ENCODE measurements at places on chromosomes 6 and 20. TPM values are rescaled to one million over a fixed set of nuclear protein-coding genes. Genes with fewer than 3 reads are reported as not detected.

CYP39A1 gene
- total RNA-seq: 8.6 TPM

- DNase-seq: peak; percentile 27
Observed at GRCh38 chr6:135667691-135668455, 170.3 kb upstream of the AHI1 start.

- DNase-seq: no peak
Observed at GRCh38 chr6:25899123-25899522, 25.1 kb upstream of the SLC17A3 start.

DLK2 gene
- total RNA-seq: 3.5 TPM

TRIM26 gene
- total RNA-seq: 28.9 TPM

RAB32 gene
- total RNA-seq: 29.1 TPM

DNA sequence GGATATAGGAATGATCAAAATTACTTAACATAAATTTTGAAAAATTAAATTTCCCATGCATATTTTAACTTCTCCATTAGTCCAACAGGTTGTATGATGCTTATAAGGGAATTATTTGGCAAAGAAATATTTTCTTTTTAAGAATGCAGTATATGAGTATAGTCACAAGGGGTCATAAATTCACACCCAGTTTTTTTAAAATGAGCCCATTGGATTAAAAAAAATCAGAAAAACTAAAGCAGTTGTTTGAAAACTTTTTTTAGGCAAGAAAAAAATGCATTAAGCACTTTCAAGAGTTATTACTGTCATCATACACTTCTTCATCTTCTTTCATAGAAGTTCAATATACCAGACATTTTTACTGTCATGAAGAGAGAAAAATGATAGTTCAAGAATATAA is 404.2 kb upstream of the FLRT3 start:
- no peak for DNase-seq

MGME1 gene
- total RNA-seq: 14.3 TPM

DNA sequence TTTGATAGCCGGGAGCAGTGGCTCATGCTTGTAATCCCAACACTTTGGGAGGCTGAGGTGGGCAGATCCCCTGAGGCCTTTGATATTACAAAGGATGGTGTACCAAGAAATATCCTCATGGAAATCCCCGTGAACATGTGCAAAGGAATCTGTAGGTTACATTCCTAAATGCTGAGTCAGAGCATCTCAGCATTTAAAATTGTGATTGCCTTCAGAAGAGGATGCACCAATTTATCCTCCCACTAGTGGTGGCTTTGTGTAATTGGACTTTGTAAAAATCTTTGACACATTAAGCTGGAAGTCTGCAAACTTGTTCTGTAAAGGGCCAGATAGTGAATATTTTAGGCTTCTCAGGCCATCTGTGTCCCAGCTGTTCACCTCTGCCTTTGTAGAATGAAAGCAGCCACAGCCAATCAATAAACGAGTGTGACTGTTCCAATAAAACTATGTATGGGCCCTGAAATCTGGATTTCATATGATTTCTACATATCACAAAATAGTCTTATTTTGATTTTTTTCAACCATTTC is 11.8 kb downstream of the TMEM14B start:
- peak; percentile 48 for DNase-seq

- DNase-seq: no peak
Observed at GRCh38 chr6:42260396-42260888, 42.8 kb upstream of the MRPS10 start.
